ENCODE measurements at places on chromosomes 13 and 19. TPM values are rescaled to one million over a fixed set of nuclear protein-coding genes. Genes with fewer than 3 reads are reported as not detected.

- no peak for DNase-seq
Measured at GRCh38 chr13:52701728-52702465, 37.7 kb downstream of the CNMD start.

DNA sequence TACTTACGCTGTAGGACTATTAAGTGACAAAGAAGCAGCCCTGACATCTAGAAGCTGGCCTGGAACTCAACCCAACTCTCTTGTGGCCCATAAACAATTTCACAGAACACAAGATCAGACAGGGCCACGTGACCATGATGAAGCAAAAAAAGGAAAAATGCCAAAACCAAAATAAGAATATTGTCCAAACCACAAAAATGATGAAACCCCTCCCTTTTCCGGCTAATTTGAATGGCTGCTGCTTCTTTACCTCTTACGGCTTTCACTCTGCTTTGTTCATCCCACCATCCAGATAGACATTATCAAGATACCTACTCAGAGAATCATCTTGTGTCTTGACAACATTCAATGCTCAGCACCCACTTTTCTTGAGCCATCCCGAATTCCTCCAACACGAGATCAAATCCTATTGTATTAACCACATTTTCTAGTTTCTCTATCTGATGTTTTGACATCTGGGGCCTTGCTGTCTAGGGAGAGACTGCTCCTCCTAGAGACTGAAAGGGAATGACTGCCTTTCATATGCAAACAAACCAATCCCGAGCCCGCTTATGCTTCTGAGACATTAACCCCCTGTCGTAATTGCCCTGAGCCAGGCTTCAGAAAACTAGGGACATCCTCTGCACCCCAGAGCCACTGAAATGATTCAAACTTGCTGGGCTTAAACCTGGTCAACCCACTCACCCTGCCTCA is 186.3 kb downstream of the TDRD3 start:
- DNase-seq, result no peak

Gene SULT2B1
- not detected for total RNA-seq

DNA sequence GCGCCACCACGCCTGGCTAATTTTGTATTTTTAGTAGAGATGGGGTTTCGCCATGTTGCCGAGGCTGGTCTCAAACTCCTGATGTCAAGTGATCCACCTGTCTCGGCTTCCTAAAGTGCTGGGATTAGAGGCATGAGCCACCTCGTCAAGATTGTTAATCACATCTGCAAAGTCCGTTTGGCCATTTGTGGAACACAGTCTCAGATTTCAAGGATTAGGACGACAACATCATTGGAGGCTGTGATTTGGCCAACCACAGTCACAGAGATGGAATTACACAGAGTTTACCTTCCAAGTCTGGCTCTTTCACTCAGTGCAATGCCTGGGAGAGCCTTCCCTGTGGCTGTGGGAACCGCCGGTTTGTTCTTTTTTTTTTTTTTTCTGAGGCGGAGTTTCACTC is 17.8 kb downstream of the SULT2B1 start:
- no peak for DNase-seq

DNA sequence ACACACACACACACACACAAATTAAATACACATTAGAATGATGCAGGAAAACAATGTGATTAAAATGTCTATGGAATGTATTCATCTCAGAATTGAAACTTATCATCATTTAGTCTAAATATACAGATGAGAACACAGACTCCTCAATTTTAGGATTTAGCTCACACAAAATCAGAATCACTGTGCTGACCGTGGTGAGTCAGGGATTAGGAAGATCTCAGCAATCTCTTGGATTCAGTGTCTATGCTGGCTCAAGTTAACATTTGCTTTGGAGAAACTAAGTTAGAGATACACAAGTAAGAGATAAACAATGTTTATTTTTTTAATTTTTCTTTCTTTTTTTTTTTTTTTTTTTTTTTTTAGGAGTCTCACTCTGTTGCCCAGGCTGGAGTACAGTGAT is 323.6 kb downstream of the KLF12 start:
- no peak for DNase-seq

Gene URAD
- not detected for total RNA-seq

GRCh38 chr19:1353144-1353543 is 30.6 kb upstream of the NDUFS7 start:
- no peak for DNase-seq

Gene TNFRSF19
- total RNA-seq, result not detected

Gene KIR2DL3
- not detected for total RNA-seq

GRCh38 chr19:15257782-15258181 is 25.5 kb upstream of the EPHX3 start:
- DNase-seq, result no peak

Data from activated T-cell treated with anti-CD3 and anti-CD28 coated beads, Interleukin-2, amount 50 U/mL, for 72 hours (primary cell).